ENCODE measurements at places on chromosomes 16 and 17. TPM values are rescaled to one million over a fixed set of nuclear protein-coding genes. Genes with fewer than 3 reads are reported as not detected.

- no peak for DNase-seq
These were observed 151.5 kb downstream of the AATF start for GRCh38 chr17:37100231-37100630.

The LGALS9C gene
- 0.48 TPM for total RNA-seq

DNA sequence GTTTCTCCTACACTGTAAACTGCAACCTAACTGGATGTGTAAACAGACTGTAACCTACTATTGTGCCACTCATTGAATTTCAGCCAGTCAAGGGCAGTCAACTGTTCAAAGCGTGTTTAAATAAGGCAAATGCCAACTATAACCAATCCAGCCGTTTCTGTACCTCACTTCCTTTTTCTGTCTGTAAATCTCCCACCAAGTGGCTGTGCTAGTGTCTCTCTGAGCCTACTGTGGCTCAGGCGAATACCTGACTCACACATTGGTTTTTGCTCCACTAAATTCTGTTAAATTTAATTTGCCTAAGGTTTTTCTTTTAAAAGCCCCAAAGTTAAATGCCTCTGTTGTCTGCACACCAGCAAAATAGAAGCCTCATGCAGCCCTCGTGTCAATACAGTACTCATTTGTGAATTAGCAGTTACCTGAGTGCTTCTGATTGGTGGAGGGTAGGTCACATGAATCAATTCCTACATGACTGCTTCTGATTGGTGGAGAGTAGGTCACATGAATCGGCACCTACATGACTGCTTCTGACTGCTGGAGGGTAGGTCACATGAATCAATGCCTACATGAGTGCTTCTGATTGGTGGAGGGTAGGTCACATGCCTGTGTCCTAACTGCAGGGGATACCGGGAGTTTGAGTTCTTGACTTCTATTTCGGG is 31.1 kb upstream of the CCR7 start:
- no peak for DNase-seq

GRCh38 chr17:77570565-77570898 is 388.0 kb upstream of the TNRC6C start:
- DNase-seq, result no peak

The MARCHF10 gene
- total RNA-seq, result 0.96 TPM

The ST6GALNAC2 gene
- total RNA-seq, result not detected

The CHST6 gene
- total RNA-seq, result 0.48 TPM

The ETV4 gene
- total RNA-seq, result not detected

The CRISPLD2 gene
- total RNA-seq, result 1,006 TPM

The ZNF778 gene
- 43.8 TPM for total RNA-seq

DNA sequence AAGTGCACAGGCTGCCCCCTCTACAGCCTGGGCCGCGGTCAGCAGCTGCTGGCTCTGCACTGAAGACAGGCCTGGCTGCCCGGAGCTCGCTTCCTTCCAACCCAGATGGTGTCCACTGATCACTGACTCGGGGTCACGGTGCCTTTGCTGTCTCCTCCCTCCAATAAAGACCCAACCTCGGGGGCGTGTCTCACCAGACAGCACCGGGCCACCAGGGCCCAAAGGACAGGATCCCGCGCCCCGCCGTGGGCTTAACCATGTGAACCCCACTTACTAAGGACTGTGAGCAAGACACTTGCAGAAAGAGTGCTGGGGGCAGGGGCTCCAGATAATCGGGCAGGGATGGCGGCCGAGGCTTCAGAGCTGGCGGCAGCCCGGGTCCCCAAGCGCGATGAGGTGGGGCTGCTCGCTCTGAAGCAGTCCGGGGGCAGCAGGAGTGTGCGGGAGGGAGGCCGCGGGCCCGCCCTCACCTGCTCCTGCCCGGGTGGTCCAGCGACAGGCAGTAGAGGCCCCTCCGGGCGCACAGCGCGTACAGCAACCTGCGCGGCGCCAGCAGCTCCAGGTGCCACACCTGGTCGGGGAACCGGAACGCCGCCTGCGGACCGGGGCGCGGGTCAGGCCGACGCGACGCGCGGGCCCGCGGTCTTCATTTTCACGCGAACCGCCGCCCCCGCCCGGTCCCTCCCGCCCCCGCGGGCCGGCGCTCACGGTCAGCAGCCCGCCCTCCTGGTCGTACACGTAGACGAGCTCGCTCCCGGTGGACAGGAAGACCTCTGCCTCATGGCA is 502 bp downstream of the FAAP100 start:
- no peak for DNase-seq

DNA sequence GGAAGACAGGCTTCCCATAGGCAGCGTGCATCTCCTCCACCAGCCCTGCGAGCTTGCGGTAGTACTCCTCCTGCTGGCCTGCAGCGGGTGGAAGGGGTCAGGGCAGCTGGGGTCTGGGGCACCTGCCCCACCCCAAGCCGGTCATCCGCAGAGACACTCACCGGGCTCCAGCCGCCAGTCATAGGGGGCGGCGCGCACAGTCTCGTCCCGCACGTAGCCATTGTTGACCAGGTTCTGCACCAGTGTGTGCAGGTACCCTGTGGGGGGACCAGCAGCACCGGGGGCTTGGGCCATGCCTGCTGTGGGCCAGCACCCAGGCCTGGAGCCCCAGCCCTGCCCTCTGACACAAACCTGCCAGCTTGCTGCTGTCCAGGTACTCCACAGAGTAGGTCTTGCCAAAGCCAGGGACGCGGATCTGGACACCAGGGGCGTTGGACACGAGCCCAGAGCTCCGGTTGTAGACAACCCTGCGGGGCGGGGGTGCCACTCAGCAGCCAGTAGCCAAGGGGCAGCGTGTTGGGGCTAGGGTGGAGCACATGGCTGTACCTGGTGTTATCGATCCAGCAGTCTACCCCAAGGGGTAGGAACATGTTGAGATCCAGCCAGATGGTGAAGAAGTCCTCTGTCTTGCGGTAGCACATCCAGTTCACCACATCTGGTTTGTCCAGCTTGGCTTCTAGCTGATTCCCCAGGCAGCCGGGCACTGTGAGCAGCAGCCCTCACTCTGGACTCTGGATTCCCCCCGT is 1.2 kb downstream of the LCAT start:
- DNase-seq, result no peak

GRCh38 chr16:50102051-50102746 is 36.4 kb downstream of the HEATR3 start:
- DNase-seq, result no peak

- DNase-seq, result no peak
These were observed 396.6 kb downstream of the CPPED1 start for GRCh38 chr16:12406926-12407690.

The PARN gene
- 27.0 TPM for total RNA-seq

The CCDC200 gene
- not detected for total RNA-seq

DNA sequence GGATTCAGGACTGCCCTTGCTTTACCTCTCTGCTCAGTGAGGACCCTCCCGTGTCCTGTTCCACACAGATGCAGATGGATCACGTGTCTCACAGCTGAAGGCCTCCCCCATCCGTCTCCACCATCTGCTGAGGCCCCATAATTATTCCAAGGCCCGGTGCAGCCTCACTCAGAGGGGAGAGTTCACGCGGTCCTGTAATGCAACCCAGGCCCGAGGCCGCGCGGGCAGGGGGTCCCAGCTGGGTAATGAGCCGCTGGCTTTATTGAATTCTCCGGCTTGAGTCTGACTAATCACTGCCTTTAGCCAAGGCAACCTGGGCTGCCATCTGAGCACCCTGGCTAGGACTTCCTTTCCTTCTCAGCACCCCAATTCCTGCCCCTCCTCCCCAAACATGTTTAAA is 4.4 kb upstream of the WFIKKN2 start:
- peak; percentile 51 for DNase-seq

- no peak for DNase-seq
These were observed 351.7 kb downstream of the NPIPA8 start for GRCh38 chr16:17984810-17985209.

- no peak for DNase-seq
These were observed 29.6 kb downstream of the COG4 start for GRCh38 chr16:70493802-70494201.

DNA sequence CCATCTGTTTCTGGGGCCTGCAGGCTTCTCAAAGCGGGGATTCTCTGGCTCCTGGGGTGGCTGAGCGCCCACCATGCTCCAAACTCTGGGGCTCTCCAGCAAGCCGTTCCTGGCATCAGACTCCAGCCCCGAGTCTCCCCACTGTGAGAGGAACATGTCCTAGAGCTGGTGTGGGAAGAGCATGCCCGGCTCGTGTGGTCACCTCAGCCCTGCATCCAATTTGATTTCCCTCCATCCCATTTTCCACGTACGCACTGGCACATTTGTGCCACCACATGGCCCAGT is 23.2 kb upstream of the KCNJ12 start:
- no peak for DNase-seq

DNA sequence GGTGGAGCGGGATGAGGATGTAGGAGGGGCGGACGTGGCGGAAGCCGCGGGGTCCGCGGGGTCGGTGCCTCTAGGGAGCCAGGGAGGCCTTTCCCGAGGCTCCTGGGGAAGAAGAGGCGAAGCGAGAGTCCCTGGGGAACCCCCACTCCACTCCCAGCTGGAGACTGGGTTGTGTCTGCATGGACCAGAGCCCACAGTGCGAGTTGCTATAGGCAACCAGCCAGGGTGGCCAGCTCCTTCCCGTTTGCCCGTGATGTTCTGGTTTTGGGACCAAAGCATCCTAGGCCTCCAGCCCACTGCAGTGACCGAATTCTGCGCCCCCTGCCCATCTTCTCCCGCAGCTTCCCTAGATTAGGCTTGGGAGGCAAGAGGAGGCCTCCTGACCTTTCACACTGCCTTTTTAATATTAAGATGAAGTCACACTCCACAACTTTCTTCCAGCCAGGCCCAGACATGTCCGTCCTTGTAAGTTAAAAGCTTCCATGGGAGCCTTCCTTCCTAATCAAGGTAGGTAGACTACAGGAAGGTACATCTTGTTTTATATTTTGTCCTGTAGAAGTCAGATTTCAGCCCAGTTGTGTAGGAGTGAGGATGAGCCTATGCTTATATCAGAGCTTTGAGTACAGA is 469 bp downstream of the AMZ2 start:
- peak; percentile 84 for DNase-seq

DNA sequence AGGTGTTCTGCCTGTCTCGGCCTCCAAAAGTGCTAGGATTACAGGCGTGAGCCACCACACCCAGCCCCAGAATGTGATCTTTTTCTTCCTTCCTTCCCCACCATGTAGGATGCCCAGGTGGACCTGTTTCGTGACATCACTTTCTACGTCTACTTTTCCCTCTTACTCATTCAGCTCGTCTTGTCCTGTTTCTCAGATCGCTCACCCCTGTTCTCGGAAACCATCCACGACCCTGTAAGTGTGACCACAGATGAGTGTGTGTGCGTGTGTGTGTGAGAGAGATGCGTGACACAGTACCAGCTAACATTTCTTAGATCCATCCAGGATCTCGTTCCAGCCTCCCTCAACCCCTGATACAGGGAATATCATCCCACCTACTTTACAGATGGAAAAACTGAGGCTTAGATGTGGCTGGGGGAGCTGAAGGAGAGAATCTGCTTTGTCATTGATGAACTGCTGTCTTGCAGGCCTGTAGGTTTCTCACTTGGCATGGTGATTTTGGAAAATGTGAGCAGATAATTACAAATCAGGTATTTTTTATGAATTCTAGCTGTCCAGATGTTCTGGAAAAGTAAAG is 67.1 kb downstream of the ABCC1 start:
- DNase-seq, result no peak

The NECAB2 gene
- total RNA-seq, result 6.5 TPM

- peak; percentile 28 for DNase-seq
These were observed 823 bp downstream of the TNRC6C start for GRCh38 chr17:77959126-77959925.

DNA sequence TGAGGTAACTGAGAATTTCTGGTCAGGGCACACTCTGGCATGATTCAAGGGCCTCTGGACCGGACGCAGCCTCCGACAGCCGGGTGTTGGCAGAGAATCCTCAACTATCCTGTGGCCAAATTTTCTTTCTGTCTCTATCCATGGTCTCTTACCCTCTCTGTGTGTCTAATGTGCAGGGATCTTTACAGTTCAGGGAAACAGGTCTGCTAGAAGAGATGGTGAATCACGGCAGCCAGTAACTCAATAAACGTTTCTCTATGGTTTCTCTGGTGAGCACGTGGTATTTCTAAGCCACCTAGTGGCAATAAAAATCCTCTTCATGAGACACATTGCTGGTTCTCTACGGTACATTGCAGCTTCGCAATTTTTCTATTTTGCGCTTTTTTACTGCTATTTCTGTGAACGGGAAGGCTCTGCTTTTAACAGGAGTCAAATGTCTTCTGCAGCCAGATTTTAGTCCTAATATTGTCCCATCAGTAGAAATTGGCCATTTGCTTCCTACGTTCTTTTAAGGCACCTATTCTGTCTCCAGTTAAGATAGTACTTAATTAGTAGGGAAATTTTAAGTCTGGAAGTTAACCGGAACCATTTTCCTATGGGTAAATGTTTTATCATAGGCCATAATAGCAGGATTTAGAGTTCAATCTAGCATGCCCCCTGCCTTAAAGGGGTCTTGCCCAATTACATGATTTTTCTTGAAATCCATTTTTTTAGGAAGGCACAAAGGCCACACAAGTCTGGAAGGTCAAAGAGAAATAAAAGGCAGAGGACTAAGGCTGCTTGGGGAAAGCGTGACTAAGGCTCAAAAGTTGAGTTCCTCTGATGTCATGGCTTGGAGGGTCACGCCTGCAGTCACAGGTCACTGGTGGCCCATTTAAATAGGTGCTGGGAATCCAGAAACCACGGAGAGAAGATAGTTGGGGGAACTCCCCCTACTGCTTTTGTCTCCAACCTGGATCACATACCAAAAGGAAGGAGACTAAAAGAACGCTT is 31.5 kb downstream of the QPRT start:
- peak; percentile 77 for DNase-seq

The HAP1 gene
- 0.24 TPM for total RNA-seq

DNA sequence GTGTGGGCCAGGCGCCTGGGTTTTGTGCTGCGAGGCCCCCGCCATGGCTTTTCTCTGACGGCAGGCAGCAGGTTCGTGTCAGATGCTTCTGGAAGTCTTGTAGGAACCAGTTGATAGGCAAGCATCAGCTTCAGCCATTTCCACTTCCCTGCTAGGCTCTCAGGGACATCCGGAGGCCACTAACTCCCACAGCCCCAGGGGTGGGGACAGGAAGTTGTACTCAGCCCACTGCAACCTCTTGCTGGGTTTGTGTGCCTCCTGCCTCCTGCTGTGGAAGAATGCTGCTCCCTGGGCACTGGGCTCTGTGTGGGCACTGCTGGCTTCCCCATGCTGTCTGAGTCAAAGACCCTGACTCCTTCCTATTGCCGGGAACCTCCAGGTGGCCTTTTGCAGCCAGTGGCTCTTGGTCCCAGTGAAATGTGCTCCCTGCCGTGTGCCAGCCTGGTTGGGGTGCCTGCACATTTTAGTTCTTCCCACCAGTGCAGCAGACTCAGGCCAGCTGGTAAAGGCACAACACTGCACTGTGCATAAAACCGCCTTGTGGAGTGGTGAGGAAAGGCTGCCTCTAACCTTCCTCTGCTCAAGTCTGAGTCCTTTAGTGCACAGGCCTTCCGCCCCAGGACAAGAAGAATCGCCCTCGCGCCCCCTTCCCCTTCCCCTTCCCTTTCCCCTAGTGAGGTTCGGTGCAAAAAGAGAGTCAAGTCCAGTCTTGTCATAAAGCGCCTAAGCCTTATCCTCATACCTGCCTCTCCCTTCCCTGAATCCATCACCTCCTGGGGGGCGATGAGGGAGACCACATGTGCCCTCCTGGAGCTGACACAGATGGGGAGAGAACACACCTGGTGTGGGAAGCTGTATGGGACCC is 16.6 kb downstream of the LDHD start:
- DNase-seq, result peak; percentile 25

Data from umbilical cord (tissue), 2 donors.